ENCODE measurements at places on chromosomes 2 and 18.
A peak's percentile ranks its signal among the peaks of the same experiment; 100 is the strongest.

DNA sequence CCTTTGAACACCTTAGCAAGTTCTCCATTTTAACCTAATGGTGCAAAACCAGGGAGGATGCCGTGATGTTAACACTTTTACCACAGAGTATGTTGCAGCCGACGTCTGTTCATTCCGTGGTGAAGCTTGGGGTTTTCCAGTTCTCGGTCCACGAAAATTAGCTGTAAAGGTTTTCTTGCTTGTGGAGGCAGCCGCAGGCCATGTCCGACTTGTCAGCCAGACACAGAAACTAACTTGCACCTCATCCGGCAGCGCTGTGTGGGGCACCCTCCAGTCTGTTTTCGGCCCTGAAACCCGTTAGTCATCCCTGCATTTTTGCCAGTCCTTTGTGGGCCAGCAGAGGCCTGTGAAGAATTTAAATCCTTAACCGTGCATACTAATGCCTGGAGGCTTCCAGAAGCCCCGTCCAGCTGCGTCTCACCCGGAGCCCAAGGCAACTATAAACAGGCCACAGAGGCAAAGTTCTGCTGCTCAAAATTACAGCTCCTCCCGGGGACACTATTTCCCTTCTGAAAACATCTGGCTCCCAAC, 70.6 kb downstream of the SH3YL1 start:
- no peak for DNase-seq

DNA sequence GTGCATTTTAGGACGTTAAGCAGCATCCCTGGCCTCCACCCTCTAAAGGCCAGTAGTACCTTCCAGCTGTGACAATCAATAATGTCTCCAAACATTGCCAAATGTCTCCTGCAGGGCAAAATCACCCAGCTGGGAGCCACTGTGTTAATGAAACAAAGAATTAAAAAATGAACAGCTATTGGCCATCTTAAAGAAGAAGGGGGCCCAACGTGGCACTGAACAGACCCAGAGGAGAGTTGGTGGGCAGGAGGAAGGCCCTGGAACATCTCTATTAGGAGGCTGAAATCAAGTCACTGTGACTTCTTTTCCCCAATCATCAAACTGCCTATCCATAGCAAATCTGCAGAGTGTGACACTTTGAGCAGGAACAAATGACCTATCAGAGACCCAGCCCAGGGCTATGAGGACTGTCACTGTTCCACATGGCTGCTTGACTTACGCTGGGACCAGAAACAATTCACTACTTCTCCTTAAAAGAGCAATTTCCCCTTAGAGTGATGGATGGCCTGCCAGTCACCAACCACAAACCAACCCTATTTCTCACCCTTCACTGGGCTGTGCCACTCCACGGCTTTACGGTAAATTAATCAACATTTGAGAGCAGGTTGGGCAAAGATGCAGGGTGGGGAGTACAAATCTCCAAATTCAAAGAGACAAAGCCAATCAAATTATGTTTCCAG, 35.2 kb upstream of the TEX51 start:
- DNase-seq = no peak

DNA sequence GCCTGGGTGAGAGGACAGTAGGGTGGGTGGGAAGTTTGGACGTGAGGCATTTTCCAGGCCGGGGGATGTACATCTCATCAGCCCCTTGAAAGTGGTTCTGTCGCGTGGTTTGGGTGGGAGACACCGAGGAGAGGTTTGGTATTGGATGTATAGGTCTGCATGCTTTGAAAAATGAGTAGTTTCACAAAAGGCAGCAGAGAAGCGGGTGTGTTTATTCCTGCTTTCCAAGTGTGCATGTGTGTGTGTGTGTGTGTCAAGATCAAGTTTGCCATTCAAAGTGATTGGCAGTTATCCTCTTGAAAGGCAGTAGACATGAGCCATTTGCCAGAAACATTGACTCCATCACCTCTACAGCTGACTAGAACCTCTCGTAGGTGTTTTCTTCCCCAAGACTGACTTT, 423.1 kb upstream of the POU3F3 start:
- DNase-seq = no peak

- DNase-seq = no peak
Measured at GRCh38 chr2:238881353-238882081, 33.6 kb downstream of the TWIST2 start.

GRCh38 chr2:197168705-197169104, 141.9 kb downstream of the ANKRD44 start:
- peak; percentile 62 for DNase-seq

DNA sequence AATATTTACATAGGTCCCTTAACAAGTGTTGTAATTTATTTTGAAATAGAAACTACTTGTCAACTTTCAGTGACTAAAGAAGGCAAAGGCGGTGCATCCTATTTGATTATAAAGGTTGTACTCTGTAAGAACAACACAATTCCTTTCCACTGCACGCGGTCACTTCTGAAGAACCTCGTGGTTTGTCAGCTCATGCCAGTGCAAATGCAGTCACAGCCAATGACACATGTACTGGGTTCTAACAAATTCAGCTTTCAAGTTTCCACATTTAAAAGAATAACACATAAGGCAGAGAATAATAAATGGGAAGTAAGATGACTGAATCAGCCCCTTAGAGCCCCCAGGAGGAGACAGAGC, 39.7 kb downstream of the CYB5A start:
- no peak for DNase-seq

- DNase-seq = no peak
Measured at GRCh38 chr2:200509235-200509611, 645 bp downstream of the KCTD18 start.

- DNase-seq = no peak
Measured at GRCh38 chr2:74461187-74462053, 3.2 kb downstream of the WBP1 start.

- DNase-seq = no peak
Measured at GRCh38 chr2:3379339-3379646, 201 bp upstream of the TRAPPC12 start.

- no peak for DNase-seq
Measured at GRCh38 chr18:10315522-10315921, 138.9 kb upstream of the APCDD1 start.

- no peak for DNase-seq
Measured at GRCh38 chr18:48922801-48923730, 27.7 kb downstream of the SMAD7 start.

DNA sequence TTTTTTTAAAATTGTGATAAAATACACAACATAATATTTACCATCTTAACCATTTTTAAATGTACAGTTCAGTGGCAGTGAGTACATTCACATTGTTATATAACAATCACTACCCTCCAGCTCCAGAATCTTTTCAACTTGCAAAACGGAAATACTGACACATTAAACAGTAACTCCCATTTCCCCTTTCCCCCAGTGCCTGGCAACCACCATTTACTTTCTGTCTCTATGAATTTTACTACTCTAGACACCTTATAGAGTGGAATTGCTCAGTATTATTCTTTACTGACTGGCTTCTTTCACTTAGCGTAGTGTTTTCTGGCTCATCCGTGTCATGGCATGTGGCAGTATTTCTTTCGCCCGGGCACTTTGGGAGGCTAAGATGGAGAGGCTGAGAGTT, 32.6 kb downstream of the FASTKD2 start:
- DNase-seq = no peak

- DNase-seq = no peak
Measured at GRCh38 chr2:53505826-53506225, 261.8 kb upstream of the CHAC2 start.

DNA sequence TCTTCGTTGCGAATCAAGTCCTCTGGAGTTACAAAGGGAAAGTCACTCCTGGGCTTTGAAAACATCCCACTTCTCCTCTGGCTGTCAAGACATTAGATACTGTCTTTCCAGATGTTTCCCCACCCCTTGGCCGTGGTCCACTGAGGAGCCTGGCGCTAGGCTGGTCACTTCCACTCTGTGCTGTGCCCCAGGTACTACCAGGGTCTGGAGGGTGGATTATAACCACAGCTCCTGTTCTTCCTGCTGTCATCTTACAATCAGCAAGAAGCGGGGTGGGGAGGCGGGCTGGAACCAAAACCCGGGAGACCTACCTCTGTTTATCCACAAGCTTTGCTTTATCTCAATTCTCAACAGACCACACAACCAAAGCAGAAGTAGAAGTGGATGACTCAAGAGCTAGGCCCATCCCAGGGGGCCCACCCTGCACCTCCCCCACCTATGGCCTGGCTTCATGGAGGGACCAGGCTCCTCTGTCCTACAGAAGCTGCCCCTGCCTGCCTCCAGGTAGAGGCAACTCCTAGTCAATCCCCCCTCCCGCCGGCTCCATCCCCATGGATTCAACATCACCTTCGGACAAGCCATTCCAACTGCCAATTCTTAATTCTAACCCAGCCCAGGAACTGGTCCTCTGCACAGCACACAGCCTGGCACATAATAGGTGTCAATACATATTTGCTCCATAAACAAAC, 17.8 kb downstream of the SMAD7 start:
- no peak for DNase-seq

DNA sequence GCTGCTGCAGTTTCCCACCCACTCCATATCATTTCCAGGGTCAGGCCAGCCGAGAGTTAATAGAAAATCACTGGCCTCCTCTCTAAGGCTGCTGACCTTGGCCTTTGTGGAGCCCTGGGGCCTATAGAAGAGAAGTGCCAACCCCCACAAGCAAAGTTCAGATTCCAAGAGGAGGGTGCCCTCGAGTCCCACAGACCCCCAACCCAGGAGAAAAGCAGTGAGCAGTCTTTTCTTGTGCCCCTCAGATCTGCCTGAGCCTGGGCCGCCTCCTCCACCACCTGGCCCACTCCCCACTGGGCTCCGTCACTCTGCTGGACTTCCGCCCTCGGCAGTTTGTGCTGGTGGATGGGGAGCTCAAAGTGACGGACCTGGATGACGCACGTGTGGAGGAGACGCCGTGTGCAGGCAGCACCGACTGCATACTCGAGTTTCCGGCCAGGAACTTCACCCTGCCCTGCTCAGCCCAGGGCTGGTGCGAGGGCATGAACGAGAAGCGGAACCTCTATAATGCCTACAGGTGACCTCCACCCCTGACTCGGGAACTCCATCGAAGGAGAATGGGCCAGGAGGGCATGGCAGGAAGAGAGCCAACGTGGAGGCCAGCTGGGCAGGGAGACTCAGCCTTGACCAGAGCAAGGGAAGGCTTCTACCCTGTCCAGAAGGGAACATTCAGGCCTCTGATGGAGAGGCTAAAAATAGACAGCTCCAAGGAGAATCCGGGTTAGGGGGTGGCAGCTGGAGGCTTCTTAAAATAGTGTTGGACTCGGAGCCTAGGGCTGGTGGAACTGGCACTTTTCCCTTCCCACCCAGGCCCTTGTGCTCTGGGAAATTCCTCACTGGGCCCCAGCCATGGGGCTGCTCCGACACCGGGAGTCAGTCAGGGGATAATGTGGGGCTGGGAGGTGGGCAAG, 6.2 kb downstream of the PKDCC start:
- no peak for DNase-seq

DNA sequence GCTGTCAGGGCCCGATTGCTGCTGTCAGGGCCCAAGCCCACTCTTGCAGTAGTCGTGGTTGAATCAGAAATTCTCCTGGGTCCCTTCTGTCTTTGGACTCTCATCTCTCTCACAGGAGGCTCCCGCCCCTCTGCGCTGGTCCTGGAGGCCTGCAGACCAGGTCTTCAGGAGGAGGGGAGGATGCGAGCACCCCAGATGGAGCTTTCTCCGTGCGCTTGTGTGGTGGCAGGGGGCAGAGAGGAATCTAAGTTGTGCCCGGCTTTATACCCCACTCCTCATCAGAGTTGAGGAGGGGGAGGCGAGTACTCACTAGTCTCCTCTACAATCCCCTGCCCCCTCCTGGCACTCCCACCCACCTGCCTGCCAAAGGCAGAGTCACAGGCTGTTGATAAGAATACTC, 10.4 kb downstream of the EN1 start:
- no peak for DNase-seq

Data from activated T-cell treated with anti-CD3 and anti-CD28 coated beads for 24 hours (primary cell).